ENCODE measurements at places on chromosomes 16 and 17.
A peak's percentile ranks its signal among the peaks of the same experiment; 100 is the strongest.

- DNase-seq, result no peak
- H3K4me1 ChIP-seq, result no peaks in the 10 kb centered on the region
- H3K27me3 ChIP-seq, result no peaks in the 10 kb centered on the region
- no peaks in the 10 kb centered on the region for H3K36me3 ChIP-seq
- no peak overlapping the region for H3K27ac ChIP-seq
Observed at GRCh38 chr17:5702951-5703510, 118.7 kb upstream of the NLRP1 start.

DNA sequence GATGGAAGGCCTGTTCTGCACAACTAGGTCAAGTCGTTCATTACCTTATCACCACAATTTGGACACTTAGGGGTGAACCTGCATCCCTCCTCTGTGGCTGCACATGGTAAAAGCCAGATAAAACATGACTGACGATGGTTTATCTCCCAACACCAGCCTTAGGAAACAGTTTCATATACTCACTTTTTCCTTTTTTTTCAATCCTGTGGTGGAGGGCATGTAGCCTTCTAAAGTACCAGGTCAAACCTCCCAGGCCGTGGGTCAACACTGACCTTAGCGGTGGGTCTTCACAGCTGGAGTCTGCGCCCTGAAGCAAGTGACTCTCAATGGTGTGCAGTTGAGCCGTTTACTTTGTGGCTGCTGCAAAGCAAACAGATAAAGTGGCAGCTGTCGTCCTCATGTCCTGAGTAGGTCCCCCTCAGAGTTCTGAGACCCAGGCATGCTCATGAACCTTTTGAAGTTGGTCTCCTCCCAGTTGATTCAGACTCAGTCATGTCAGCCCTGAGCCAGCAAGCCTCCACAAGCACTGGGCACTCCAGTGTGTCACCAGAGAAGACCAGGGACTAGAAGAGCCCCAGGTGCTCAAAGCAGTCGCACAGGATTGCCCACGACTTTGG, 5.9 kb downstream of the FAHD1 start:
- no peak overlapping the region for H3K27ac ChIP-seq
- no peaks in the 10 kb centered on the region for H3K36me3 ChIP-seq
- no peaks in the 10 kb centered on the region for H3K4me1 ChIP-seq
- DNase-seq, result no peak

DNA sequence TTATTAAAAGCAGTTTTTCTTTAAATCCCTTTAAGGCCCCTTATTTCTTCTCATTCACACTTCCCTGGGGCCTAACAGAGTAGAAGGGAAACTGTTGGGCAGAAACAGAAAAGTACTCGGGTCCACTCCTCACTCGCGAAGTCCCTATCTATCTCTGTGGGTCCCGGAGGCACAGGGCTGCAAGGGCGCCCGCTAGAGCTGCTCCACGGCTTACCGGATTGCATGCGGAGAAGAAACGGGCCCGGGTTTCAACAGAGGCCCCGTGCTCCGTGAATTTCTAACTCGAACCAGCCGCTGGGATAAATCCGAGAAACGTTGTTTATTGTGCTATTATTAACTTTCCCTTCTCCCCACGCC, 4.3 kb downstream of the CBLN1 start:
- peaks cover 8% of the 10 kb centered on the region for H3K27me3 ChIP-seq
- no peak for DNase-seq

DNA sequence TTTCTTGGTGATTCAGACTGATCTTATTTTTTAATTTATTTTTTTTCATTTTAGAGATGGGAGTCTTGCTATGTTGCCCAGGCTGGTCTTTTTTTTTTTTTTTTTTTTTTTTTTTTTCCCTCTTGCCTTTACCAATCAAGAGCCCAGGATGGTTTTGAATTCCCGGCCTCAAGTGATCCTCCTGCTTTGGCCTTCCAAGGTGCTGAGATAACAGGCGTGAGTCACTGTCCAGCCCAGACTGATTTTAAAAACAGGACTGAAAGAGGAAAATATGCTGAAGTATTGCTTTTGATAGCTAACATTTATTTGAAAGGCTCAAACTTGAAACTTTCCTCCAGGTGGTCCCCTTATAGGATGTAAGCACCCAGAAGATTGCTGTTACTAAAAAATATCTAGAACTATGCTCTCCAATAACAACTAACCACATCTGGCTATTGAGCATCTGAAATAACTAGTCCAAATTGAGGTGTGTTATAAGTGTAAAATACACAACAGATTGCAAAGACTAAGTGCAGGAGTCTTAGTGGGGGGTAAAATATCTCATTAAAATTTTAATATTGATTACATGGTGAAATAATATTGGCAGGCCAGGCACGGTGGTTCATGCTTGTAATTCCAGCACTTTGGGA, 15.8 kb upstream of the BRIP1 start:
- no peak overlapping the region for H3K4me3 ChIP-seq
- no peak for DNase-seq
- no peaks in the 10 kb centered on the region for H3K4me1 ChIP-seq

DNA sequence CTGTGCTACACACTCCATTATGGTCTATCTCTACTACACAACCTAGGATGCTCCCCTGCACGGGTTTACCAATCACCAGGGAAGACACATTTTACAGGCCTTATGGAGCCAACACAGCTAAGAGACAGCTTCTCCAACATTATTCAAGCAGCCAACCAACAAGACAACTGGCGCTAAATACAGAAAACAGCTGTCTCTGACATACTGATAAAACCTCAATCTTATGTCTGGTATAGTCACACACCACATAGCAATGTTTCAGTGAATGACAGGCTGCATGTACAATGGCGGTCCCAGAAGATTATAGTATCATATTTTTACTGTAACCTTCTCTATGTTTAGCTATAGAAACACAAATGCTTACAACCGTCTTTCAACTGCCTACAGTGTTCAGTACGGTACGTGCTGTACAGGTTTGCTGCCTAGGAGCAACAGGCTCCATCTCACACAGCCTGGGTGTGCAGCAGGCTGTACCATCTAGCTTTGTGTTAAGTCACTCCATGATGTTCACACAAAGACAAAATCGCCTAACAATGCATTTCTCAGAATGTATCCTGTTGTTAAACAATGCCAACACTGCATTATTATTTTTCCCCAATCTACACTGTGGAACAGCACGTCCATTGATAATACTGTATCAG, 10.9 kb downstream of the USP22 start:
- H3K36me3 ChIP-seq, result peaks cover 14% of the 10 kb centered on the region
- H3K4me1 ChIP-seq, result peaks cover 44% of the 10 kb centered on the region
- no peak overlapping the region for H3K27ac ChIP-seq
- H3K27me3 ChIP-seq, result no peaks in the 10 kb centered on the region

GRCh38 chr17:73719588-73720071, 75.4 kb upstream of the SDK2 start:
- H3K4me1 ChIP-seq, result peaks cover 20% of the 10 kb centered on the region
- no peak for DNase-seq
- H3K27me3 ChIP-seq, result no peaks in the 10 kb centered on the region
- H3K4me3 ChIP-seq, result no peak overlapping the region
- no peak overlapping the region for H3K27ac ChIP-seq

DNA sequence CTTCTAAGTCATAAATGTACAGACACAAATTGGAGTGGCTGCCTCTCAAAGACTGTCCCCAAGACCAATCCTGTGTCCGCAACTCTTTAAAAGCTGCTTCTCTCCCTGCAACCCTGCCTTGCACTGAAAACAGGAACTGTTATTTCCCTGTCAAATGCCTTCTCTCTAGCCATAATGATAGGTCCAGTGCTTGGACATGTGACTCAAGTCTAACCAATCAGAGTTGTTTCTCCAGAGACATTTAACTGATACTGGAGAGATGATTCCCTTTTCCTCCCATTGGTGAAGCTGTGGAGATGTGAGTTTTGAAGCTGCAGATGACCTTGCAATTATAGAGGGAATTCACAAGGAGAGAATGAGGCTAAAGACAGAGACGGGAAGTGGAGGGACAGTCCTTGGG, 253.3 kb upstream of the CDH5 start:
- no peak overlapping the region for H3K4me3 ChIP-seq
- no peaks in the 10 kb centered on the region for H3K27me3 ChIP-seq
- no peaks in the 10 kb centered on the region for H3K36me3 ChIP-seq
- no peak for DNase-seq

GRCh38 chr17:68199837-68200688, 47.8 kb upstream of the AMZ2 start:
- DNase-seq, result no peak
- H3K4me3 ChIP-seq, result peak overlapping the region; percentile 77
- H3K27me3 ChIP-seq, result no peaks in the 10 kb centered on the region
- no peaks in the 10 kb centered on the region for H3K36me3 ChIP-seq
- no peak overlapping the region for H3K27ac ChIP-seq
- H3K4me1 ChIP-seq, result peaks cover 45% of the 10 kb centered on the region

DNA sequence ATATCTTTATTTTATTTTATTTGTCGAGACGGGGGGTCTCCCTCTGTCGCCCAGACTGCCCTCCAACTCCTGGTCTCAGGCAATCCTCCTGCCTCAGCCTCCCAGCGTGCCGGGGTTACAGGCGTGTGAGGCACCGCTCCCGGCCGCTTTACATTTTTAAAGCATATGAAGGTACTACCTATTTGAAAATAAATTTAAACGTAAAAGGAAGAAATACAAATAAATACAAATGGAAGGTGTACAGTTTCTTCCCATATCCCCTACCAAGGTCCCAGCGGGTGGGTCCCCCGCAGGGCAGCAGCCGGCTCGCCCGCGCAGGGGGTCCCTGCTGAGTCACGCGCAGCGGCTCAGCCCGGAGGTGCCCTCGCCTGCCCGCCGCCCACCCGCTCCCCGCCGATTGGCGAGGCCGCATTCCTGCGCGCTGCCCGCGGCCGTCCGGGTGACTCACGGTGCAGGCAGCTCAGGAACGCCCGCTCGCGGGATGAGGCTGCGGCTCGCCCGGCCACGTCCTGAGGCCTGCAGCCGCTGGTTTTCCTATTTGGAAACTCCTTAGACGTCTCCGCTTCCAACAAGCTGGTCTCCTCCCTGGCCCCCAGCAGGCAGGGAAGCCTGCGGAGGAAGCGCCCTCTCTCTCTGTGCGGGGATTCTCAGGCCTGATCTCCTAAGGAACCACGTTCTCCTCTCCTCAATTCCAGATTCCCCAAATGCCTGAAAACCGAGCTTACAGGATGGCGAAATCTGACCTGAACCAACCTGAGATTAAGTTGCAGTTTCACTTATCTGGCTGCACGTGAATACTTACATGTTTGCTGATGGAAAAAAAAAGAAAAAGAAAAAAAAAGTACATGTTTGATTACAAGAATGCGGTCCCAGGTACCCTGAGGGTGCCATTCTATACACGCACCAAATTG, 54.8 kb upstream of the MAP3K14 start:
- peaks cover 5% of the 10 kb centered on the region for H3K4me1 ChIP-seq
- no peak for DNase-seq

GRCh38 chr17:16905593-16906191, 66.2 kb downstream of the TNFRSF13B start:
- H3K36me3 ChIP-seq, result no peaks in the 10 kb centered on the region
- H3K27me3 ChIP-seq, result peaks cover 3% of the 10 kb centered on the region
- no peak overlapping the region for H3K27ac ChIP-seq
- no peak for DNase-seq
- no peak overlapping the region for H3K4me3 ChIP-seq
- no peaks in the 10 kb centered on the region for H3K4me1 ChIP-seq

DNA sequence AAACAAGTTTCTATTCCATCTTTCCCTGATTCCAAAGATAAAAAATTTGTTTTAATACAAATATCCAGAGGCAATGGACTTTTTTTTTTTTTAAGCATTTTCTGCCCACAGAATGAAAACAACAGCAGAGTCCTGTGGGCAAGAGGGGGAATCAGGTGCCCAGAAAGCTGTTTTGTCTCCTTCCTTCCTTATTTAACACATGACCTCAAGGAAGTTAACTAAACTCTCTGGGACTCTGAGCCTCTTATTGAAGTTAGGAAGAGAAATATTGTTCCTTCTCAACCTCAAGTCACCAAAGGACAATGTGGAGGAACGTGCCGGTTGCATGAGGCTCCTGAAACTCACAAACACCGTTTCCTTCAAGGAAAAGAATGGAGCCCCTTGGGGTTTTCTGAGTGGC, 34.9 kb downstream of the LITAF start:
- H3K4me3 ChIP-seq, result no peak overlapping the region
- peaks cover 6% of the 10 kb centered on the region for H3K4me1 ChIP-seq
- H3K36me3 ChIP-seq, result peaks cover 89% of the 10 kb centered on the region
- H3K27ac ChIP-seq, result no peak overlapping the region
- no peaks in the 10 kb centered on the region for H3K27me3 ChIP-seq

- no peak for DNase-seq
- H3K27ac ChIP-seq, result no peak overlapping the region
- no peaks in the 10 kb centered on the region for H3K36me3 ChIP-seq
- no peaks in the 10 kb centered on the region for H3K4me1 ChIP-seq
- no peaks in the 10 kb centered on the region for H3K27me3 ChIP-seq
Observed at GRCh38 chr17:14886200-14886739, 378.9 kb downstream of the PMP22 start.

GRCh38 chr17:8473451-8474192, 37.9 kb downstream of the NDEL1 start:
- DNase-seq, result no peak
- no peaks in the 10 kb centered on the region for H3K27me3 ChIP-seq
- peaks cover 48% of the 10 kb centered on the region for H3K36me3 ChIP-seq
- no peak overlapping the region for H3K4me3 ChIP-seq
- no peak overlapping the region for H3K27ac ChIP-seq

Measured in effector memory CD4-positive, alpha-beta T cell (primary cell).